ENCODE measurements at places on chromosomes 5 and 9. TPM values are rescaled to one million over a fixed set of nuclear protein-coding genes. Genes with fewer than 3 reads are reported as not detected.

DNA sequence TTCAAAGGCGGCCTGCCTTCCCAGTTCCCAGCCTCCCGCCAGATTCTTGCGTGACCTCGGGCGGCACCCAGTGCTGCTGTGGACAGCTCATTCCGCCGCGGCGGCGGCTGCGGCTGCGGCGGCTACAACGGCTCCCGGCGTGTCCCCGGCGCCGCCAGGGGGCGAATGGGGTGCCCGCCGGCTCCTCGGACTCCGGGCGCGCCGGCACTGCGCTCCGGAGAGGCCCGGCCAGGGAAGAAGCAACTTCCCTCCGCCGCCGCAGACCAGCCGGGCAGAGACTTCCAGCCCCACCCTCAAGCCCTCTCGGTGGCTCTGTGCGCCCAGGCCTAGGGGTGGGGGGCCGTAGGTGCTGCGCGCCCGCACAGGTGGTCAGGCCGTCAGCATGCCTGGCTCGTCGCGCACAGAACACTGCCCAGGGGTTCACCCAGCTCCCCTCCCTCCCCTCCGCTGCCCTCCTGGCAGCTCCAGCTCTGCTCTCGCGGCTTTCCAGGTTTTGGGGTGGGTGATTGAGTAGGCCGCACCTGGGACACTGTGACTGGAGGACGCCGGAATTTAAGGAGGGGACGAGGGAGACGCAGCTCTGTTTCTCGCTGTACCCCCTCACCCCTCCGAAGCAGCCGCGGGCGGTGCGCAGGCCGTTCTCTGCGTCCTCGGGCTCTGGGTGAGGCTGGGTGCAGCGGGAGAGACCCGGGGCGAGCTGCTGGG is 20.2 kb downstream of the IGIP start:
- DNase-seq = peak; percentile 83
- H3K27me3 ChIP-seq = peaks cover 25% of the 10 kb centered on the region
- peak overlapping the region; percentile 72 for H3K4me3 ChIP-seq
- no peaks in the 10 kb centered on the region for H3K4me1 ChIP-seq

DNA sequence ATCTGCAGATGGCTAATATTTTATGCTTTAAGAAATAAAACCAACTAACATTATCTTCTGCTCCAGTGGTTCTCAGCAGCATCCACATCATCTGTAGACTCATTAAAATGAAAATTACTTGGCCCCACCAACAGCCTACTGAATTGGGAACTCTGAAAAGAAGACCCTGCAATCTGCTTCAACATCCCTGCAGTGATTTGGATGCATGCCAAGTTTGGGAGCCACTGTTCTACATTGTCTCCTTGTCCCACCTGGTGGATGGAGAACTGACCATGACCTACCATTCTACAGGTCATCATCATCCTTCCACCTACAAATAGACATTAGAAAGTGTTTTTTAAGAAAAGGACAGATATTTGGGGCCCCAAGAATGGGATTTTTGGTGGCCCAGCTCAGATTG is 71.1 kb downstream of the ACER2 start:
- H3K4me3 ChIP-seq = no peak overlapping the region
- DNase-seq = no peak
- no peaks in the 10 kb centered on the region for H3K36me3 ChIP-seq
- H3K27ac ChIP-seq = no peak overlapping the region

DNA sequence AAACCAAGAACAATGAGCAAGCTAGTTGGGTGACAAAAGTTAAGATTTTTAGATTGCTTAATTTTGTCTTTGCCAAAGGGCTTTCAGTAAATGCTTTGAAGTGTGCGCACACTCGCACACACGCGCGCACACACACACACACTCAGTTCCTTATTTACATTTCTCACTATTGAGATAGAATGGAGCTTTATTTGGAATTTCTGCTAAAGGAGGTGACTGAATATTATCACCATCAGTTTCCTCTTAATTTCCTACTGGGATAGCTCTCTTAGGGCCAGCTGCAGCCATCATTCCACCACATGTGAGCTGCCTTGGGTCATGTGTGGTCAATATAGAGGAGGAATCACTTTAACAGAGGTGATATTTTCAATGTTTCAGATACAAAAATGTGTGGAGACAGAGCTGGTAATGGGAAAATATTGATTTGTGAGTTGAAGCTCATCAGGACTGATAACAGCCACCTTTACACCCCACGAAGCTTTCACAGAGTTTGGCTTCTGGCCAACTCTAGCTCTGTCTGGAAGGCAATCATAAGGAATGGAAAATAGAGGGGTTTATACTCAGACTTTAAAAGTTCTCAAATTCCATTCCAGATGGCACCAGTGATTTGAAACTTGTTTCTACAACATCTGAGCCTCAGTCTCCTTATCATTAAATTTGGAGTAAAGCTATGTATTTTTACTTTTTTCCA is 99.9 kb downstream of the MACIR start:
- H3K36me3 ChIP-seq = no peaks in the 10 kb centered on the region
- H3K4me1 ChIP-seq = no peaks in the 10 kb centered on the region
- DNase-seq = no peak
- H3K27ac ChIP-seq = no peak overlapping the region
- no peaks in the 10 kb centered on the region for H3K27me3 ChIP-seq
- no peak overlapping the region for H3K4me3 ChIP-seq

DNA sequence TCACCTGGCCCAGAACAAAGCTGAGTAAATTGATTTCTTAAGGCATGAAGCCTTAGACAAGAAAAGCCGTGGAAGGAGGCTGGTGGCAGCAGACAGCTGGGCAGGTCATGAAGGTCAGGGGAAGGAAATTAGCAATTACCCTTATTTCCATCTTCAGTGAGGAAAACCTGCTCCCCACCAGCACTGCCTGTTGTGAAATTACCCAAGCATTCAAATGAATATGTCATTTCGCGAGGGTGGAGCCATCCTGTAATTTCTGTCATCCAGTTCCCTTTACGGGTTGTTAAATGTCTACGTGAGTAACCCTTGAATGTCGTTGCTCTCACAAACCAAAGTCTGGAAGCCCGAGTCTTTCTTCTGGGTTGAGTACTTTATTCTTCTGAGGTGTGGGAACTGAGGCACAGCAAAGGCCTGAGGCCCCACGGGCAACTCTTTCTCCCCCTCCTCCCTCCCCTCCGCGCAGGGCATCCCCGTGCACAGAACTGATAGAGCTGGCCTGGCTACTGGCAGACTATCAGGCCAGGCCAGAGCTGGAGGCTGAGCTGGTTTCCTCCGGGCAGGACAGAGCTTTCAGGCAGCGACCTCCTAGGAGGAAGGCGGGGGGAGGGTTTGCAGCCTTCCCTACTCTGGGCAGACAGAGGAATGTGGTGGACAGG is 22.0 kb upstream of the AK3 start:
- H3K4me3 ChIP-seq = no peak overlapping the region
- H3K27ac ChIP-seq = no peak overlapping the region
- peak; percentile 60 for DNase-seq
- H3K27me3 ChIP-seq = no peaks in the 10 kb centered on the region

Gene FAM53C
- 58.9 TPM for total RNA-seq

GRCh38 chr9:106717686-106718085 is 145.3 kb upstream of the ZNF462 start:
- no peaks in the 10 kb centered on the region for H3K36me3 ChIP-seq
- no peaks in the 10 kb centered on the region for H3K4me1 ChIP-seq
- H3K27me3 ChIP-seq = no peaks in the 10 kb centered on the region
- no peak overlapping the region for H3K27ac ChIP-seq
- H3K4me3 ChIP-seq = no peak overlapping the region

DNA sequence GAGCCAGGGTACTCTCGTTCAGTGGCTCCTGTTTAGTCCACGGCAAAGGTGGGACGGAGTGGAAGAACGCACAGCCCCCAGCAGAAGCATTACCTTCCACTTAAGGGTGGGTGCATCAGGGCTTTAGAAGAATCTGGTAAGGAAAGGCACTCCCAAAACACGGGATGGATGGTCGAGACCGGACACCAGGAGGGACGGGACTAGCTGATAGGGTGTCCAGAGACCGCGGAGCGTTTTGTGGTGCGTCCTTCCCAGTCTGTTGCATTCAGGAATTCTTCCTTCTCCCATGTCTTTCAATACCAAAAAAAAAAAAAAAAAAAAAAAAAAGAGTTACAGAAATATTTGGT is 545 bp upstream of the CTSV start:
- peak overlapping the region; percentile 61 for H3K4me3 ChIP-seq
- H3K27me3 ChIP-seq = no peaks in the 10 kb centered on the region

- H3K36me3 ChIP-seq = no peaks in the 10 kb centered on the region
- no peak overlapping the region for H3K4me3 ChIP-seq
- H3K4me1 ChIP-seq = no peaks in the 10 kb centered on the region
- H3K27me3 ChIP-seq = no peaks in the 10 kb centered on the region
- no peak overlapping the region for H3K27ac ChIP-seq
Measured at GRCh38 chr9:112112519-112112918, 62.6 kb downstream of the SUSD1 start.

Gene PLAC8L1
- total RNA-seq = 0.92 TPM

- no peak overlapping the region for H3K27ac ChIP-seq
- peaks cover 3% of the 10 kb centered on the region for H3K27me3 ChIP-seq
- no peak for DNase-seq
Measured at GRCh38 chr9:2043243-2043642, 28.1 kb downstream of the SMARCA2 start.

- no peak overlapping the region for H3K27ac ChIP-seq
- no peaks in the 10 kb centered on the region for H3K36me3 ChIP-seq
- no peak overlapping the region for H3K4me3 ChIP-seq
- no peaks in the 10 kb centered on the region for H3K27me3 ChIP-seq
- H3K4me1 ChIP-seq = no peaks in the 10 kb centered on the region
- DNase-seq = peak; percentile 37
Measured at GRCh38 chr9:114276908-114277821, 45.7 kb upstream of the ORM1 start.

Gene WDR70
- total RNA-seq = 38.4 TPM

GRCh38 chr9:136985027-136985602 is 2.3 kb downstream of the LCNL1 start:
- H3K4me3 ChIP-seq = peak overlapping the region; percentile 68
- peaks cover 13% of the 10 kb centered on the region for H3K27me3 ChIP-seq
- H3K36me3 ChIP-seq = no peaks in the 10 kb centered on the region
- peak; percentile 70 for DNase-seq

DNA sequence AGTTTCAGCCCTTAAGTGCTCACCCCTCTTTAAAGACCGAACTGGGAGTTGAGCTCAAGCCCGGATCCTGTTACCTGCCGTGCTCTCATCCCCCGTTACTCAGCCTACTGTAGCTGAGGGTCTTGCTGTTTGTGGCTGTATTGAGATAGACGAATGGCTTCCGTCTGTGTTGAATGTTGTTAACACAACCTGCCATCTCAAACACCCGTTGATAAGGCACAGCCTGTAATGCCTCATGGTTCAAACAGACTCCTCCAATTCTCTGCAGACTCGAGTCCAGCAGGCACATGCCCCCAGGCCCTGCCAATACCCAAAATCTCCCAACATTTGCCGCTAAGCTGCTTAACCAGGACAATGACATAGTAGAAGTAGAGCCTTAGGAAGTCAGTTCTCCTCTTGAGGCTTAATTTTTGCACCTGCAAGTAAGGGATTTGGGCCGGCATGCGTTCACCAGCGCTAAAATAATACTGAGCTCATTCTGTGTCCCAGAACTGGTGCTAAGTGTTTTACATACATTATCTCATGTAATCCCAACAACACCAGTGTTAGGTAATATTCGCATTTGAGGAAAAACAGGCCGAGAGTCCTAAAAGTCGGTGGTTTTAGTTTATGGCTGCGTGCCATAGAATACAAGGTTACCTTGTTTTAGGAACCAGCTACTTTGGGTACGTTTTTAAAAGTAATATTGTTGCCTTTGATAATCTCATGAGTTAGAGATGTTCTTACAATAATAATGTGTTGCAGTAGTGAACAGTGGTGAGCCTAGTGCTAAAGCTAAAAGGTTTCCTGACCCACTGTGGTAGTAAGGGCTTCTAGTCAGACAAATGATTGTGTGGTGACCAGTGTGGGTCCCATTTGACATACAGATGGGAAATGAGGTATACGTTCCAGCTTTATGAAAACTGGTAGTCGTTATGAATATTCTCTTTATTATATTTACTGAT is 1.5 kb upstream of the RFX3 start:
- no peaks in the 10 kb centered on the region for H3K27me3 ChIP-seq
- peak overlapping the region; percentile 100 for H3K27ac ChIP-seq
- no peak for DNase-seq
- H3K36me3 ChIP-seq = peaks cover 4% of the 10 kb centered on the region
- peak overlapping the region; percentile 97 for H3K4me3 ChIP-seq

GRCh38 chr5:122192497-122193496 is 63.5 kb downstream of the ZNF474 start:
- H3K4me1 ChIP-seq = peaks cover 3% of the 10 kb centered on the region
- H3K4me3 ChIP-seq = no peak overlapping the region
- no peak for DNase-seq
- H3K27ac ChIP-seq = no peak overlapping the region

DNA sequence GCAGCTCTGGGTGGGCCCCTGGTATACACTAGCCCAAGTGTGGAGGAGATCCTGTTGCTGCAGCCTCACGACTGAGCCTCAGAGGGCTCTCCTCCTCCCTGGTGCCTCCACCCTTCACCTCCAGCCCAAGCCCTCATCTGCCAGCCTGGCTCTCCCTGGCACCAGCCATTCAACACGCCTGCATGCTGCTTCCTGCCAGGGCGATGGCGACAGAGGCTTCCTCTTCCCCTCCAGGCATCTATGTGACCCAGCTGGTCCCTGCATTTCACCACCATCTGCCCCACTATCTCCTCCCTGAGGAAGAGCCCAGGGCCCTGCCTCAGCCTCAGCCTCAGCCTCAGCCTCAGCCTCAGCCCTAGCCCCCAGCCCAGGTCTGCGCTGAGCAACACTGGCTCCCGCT is 54.8 kb upstream of the ANGPTL2 start:
- no peak for DNase-seq
- no peak overlapping the region for H3K27ac ChIP-seq
- H3K27me3 ChIP-seq = no peaks in the 10 kb centered on the region
- H3K36me3 ChIP-seq = no peaks in the 10 kb centered on the region

DNA sequence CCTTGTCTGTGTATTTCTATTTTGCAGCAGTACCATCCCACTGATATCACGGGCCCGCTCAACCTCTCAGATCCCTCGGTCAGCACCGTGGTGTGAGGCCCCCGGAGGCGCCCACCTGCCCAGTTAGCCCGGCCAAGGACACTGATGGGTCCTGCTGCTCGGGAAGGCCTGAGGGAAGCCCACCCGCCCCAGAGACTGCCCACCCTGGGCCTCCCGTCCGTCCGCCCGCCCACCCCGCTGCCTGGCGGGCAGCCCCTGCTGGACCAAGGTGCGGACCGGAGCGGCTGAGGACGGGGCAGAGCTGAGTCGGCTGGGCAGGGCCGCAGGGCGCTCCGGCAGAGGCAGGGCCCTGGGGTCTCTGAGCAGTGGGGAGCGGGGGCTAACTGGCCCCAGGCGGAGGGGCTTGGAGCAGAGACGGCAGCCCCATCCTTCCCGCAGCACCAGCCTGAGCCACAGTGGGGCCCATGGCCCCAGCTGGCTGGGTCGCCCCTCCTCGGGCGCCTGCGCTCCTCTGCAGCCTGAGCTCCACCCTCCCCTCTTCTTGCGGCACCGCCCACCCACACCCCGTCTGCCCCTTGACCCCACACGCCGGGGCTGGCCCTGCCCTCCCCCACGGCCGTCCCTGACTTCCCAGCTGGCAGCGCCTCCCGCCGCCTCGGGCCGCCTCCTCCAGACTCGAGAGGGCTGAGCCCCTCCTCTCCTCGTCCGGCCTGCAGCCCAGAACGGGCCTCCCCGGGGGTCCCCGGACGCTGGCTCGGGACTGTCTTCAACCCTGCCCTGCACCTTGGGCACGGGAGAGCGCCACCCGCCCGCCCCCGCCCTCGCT is 1.9 kb downstream of the LRRC26 start:
- no peak for DNase-seq
- peak overlapping the region; percentile 12 for H3K4me3 ChIP-seq
- H3K36me3 ChIP-seq = no peaks in the 10 kb centered on the region
- H3K27ac ChIP-seq = no peak overlapping the region
- peaks cover 66% of the 10 kb centered on the region for H3K27me3 ChIP-seq

Gene SCGB3A1
- not detected for total RNA-seq

Data from H1 (cell line).